ENCODE measurements at places on chromosomes 3 and 15. TPM values are rescaled to one million over a fixed set of nuclear protein-coding genes. Genes with fewer than 3 reads are reported as not detected.

Gene MORC1
- total RNA-seq: not detected

Gene PARP15
- total RNA-seq: 1.0 TPM

Gene TMEM89
- total RNA-seq: not detected

Gene MRAS
- total RNA-seq: 166 TPM

Gene MAGEL2
- 0.19 TPM for total RNA-seq

Gene EPB42
- not detected for total RNA-seq

Gene CERS3
- 0.28 TPM for total RNA-seq

Gene C3orf22
- total RNA-seq: 0.12 TPM

Gene PLSCR5
- not detected for total RNA-seq

Gene GOLGA8K
- total RNA-seq: 0.22 TPM

Gene CTXN2
- total RNA-seq: not detected

Measured in psoas muscle (tissue), 8 donors.